ENCODE measurements at places on chromosomes 7 and 10.

GRCh38 chr7:78514634-78515033, 716.1 kb downstream of the PHTF2 start:
- no peak for DNase-seq

GRCh38 chr7:105387508-105388355, 989 bp downstream of the SRPK2 start:
- peak; percentile 76 for DNase-seq

GRCh38 chr7:24920451-24921361, 59.3 kb downstream of the OSBPL3 start:
- DNase-seq: no peak

GRCh38 chr10:7301006-7301778, 109.6 kb downstream of the SFMBT2 start:
- no peak for DNase-seq

Data from SW480 (cell line).